ENCODE measurements at places on chromosomes 2 and 18.
A peak's percentile ranks its signal among the peaks of the same experiment; 100 is the strongest.

DNA sequence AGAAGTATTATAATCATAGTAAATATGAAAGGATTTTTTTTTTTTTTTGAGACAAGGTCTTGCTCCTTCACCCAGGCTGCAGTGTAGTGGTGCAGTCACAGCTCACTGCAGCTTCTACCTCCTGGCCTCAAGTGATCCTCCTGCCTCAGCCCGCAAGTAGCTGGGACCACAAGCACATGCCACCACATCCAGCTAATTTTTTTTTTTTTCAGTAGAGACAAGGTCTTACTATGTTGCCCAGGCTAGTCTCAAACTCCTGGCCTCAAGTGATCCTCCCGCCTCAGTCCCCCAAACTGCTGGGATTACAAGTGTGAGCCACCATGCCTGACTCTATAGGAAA is 301.6 kb upstream of the STON1 start:
- no peak for DNase-seq
- H3K27ac ChIP-seq: no peak overlapping the region
- peaks cover 4% of the 10 kb centered on the region for H3K4me1 ChIP-seq
- H3K27me3 ChIP-seq: no peaks in the 10 kb centered on the region

DNA sequence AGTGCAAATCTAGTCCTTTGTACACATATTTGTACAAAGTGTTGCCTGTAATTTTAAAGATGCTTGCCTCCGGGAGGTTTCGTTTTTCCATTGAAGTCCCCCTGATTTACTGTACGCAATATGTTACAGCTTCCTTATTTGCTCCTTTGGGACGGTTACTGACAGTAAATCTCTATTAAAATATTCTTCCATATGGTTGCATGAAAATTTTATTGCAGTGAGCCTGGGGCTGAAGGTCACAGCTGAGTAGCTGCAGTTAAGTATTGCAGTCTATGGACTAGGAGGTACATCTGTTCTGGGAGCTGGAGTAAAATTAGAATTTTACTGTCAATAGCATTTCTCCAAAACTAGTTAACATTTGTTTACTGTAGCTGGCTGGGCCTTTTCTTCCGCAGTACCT is 119.2 kb downstream of the ETAA1 start:
- DNase-seq: no peak
- peaks cover 6% of the 10 kb centered on the region for H3K27me3 ChIP-seq
- no peak overlapping the region for H3K27ac ChIP-seq

DNA sequence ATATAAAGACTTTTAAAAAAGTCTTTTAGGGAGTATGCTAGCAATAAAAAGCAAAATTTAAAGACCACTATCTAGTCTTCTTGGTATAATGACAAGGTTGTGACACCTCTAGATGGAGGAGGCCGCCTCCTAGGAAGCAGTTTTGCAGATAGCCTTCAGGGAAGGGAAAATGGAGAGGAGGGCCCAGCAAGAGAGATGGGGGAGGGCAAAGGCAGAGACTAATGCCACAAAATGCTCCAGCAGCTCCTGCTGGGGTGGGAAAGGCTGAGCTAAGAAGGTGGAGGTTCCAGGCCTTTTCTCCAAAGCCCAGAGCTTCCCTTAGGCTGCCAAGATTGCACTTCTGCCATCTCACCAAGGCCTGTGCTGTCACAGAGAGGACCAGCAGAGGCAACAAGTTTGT is 153.9 kb upstream of the THSD7B start:
- H3K36me3 ChIP-seq: no peaks in the 10 kb centered on the region
- no peak overlapping the region for H3K4me3 ChIP-seq
- DNase-seq: no peak
- peaks cover 5% of the 10 kb centered on the region for H3K27me3 ChIP-seq
- H3K4me1 ChIP-seq: no peaks in the 10 kb centered on the region
- H3K27ac ChIP-seq: no peak overlapping the region

GRCh38 chr2:152370783-152371182 is 35.8 kb downstream of the FMNL2 start:
- no peak overlapping the region for H3K27ac ChIP-seq
- no peak for DNase-seq
- H3K4me1 ChIP-seq: no peaks in the 10 kb centered on the region
- H3K36me3 ChIP-seq: no peaks in the 10 kb centered on the region
- peaks cover 10% of the 10 kb centered on the region for H3K27me3 ChIP-seq

GRCh38 chr2:9053534-9053931 is 50.0 kb upstream of the MBOAT2 start:
- H3K27me3 ChIP-seq: peaks cover 1% of the 10 kb centered on the region
- H3K4me1 ChIP-seq: peaks cover 12% of the 10 kb centered on the region

DNA sequence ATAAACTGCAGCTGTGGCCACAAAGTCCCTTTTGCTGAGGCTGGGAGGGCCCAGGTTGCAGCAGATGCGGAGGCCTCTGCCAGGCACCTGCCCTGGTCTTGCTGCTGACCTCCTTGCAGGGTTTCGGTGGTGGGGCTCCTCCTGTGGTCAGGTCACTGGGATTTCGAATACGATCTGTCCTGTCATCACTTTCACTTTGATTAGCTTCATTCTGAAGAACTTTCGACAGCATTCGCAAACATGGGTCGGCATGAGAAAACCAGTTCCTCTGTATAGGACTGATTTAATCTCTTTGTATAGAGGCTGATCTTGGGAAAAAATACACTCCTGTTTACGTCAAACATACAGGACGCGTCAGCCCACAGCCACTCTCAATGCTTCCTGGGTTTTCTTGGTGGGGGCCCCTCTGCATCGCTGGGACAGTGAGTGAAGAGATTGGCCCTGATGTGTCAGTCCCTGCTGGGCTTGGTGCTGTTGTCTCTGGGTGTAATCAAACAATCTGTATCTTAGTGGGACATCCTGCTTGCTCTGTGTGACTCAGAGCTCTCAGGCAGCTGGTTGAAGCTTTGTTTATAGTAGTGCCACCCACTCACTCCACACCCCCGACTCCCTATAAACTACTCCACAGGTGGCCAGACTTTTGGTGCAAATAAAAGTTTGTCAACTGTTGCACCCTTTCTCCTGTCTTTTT is 209.4 kb upstream of the CXCR4 start:
- H3K27me3 ChIP-seq: no peaks in the 10 kb centered on the region
- peak; percentile 84 for DNase-seq
- peak overlapping the region; percentile 100 for H3K27ac ChIP-seq
- H3K4me1 ChIP-seq: peaks cover 71% of the 10 kb centered on the region

- H3K4me1 ChIP-seq: no peaks in the 10 kb centered on the region
- no peaks in the 10 kb centered on the region for H3K36me3 ChIP-seq
- no peak overlapping the region for H3K27ac ChIP-seq
- H3K27me3 ChIP-seq: peaks cover 7% of the 10 kb centered on the region
- no peak for DNase-seq
- no peak overlapping the region for H3K4me3 ChIP-seq
Observed at GRCh38 chr18:2028986-2029385, 542.3 kb downstream of the METTL4 start.
